Stimulated activated CD8-positive, alpha-beta memory T cell treated with anti-CD3 and anti-CD28 coated beads, Interleukin-4, amount 100 ng/mL, for 4 hours (primary cell): ENCODE measurements at places on chromosomes 6 and 20.

DNA sequence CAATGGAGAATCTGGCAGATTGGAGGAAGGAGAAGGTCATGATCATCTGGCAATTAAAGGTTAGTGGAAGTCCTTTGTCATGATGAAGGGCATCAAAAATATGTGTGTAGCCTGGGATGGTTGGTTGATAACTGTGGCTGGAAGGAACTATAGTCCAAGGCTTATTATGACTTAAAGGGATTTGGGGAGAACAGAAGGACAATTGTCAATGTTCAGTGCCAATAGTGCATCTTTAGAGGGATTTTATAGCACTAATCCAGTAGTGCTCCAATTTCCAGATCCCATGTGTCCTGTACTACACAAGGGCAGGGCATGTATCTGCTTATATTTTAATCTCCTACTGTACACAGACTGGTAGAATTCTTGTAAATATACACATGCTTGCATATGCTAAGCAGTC is 5.0 kb upstream of the ZBTB24 start:
- DNase-seq, result no peak

DNA sequence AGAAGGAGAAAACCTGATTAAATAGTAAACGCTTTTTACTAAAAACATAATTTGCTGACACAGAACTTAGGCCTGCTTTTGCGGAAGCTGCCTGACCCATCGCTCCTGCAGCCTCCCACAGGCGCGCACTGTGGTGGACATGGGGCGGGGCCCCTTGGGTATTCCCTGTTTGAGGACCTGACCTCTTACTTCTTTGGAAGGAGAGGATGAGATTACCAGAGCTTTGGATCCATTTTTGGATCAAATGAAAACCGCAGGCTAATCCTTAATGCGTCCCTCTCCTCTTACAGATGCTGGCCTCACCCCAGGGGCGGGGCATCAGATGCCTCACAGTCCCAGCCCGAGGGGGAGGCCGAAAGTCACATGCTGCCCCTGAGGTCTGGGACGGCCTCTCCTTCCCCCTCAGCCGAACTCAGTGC is 151.0 kb downstream of the SCML4 start:
- no peak for DNase-seq

DNA sequence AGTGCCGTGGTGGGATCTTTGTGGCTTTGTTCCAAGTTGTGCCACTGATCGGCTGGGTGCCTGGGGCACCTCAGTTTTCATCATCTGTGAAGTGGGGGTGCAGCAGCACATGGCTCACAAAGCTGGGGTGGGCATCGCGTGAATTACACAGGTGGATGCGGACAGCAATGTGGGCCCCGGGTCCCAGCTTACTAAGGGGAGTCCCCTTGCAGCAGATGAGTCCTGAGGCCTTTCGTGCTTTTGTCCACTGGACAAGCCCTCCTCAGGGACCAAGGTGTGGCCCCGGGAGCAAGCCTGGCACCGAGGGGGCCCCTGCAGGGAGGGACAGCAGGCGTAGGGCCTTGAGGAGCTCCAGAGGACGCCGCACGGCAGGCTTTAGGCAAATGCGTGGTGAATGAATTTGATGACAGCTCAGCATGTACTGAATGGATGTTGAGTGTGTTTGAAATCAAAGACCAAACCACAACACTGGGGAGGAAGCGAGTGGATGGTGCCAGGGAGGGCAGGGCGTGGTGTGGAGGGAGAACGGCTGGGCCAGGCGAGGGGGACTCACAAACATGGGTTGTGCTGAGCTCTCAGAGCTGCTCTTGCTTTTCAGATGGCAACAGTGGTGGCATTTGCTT is 53.2 kb downstream of the IRF4 start:
- DNase-seq, result no peak

DNA sequence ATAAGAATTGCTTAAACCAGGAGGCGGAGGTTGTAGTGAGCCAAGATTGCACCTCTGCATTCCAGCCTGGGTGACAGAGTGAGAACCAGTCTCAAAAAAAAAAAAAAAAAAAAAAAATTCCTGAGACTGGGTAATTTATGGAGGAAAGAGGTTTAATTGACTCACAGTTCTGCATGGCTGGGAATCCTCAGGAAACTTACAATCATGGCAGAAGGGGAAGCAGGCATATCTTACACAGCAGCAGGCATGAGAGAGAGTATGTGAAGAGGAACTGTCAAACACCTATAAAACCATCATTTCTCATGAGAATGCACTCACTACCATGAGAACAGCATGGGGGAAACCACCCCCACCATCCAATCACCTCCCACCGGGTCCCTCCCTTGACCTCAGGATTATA is 1.8 kb upstream of the FKBP1A start:
- no peak for DNase-seq

DNA sequence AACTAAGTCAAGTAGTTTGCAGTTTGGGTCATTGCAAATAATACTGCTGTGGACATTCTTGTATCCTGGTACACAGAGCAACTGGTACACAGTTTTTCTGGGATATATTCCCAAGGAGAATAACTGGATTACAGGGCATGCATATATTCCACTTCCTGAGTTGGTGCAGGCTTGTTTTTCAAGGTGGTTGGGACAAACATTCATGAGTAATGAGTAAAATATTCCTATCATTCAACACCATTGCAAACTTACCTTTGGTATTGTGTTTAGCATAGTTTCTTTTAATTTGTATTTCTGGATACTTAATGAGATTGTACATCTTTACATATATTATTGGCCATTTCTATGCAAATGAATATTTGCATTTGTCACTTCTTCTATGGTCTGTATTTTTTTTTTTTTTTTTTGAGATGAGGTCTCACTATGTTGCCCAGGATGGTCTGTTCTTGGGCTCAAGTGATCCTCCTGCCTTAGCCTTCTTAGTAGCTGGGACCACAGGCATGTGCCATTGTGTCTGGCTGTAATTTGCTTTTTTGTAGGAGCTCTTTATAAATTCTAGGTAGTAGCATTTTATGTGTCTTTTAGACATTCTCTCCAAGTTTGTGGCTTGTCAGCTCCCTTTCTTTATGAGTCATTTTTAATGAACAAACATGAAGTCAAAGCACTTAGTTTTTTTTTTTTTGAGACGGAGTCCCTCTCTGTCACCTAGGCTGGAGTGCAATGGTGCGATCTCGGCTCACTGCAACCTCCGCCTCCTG is 158.7 kb downstream of the SOX4 start:
- no peak for DNase-seq
